ENCODE measurements at places on chromosomes 3 and 15.

- DNase-seq: peak; percentile 75
Measured at GRCh38 chr3:43178891-43179366, 73.0 kb upstream of the POMGNT2 start.

- DNase-seq: no peak
Measured at GRCh38 chr3:13248640-13249039, 171.5 kb downstream of the NUP210 start.

GRCh38 chr15:31439328-31439727, 112.7 kb downstream of the KLF13 start:
- DNase-seq: no peak

GRCh38 chr15:89679212-89679611, at the start of gene PLIN1:
Gene PLIN1, minus strand, starts transcription at chr15:89679367. Its CDS starts 1,878 bp downstream, at chr15:89677489.
- DNase-seq: no peak

- no peak for DNase-seq
Measured at GRCh38 chr3:169822540-169822939, 9.8 kb upstream of the LRRC34 start.
